ENCODE measurements at places on chromosomes 12 and 14. TPM values are rescaled to one million over a fixed set of nuclear protein-coding genes. Genes with fewer than 3 reads are reported as not detected.

P2RX7 gene
- total RNA-seq, result 3.4 TPM

DNAI7 gene
- total RNA-seq, result 2.5 TPM

NID2 gene
- total RNA-seq, result 6.9 TPM

LTB4R2 gene
- 2.2 TPM for total RNA-seq

TPPP2 gene
- total RNA-seq, result not detected

TRIP11 gene
- 39.4 TPM for total RNA-seq

PZP gene
- not detected for total RNA-seq

DAO gene
- total RNA-seq, result not detected

ACACB gene
- 9.7 TPM for total RNA-seq

C12orf57 gene
- total RNA-seq, result 295 TPM

SOAT2 gene
- not detected for total RNA-seq

PPP1R36 gene
- total RNA-seq, result not detected

SERPINA10 gene
- total RNA-seq, result not detected

CCDC177 gene
- 8.8 TPM for total RNA-seq

RNASE4 gene
- total RNA-seq, result 2.2 TPM

LMO3 gene
- 492 TPM for total RNA-seq

CDK4 gene
- total RNA-seq, result 55.4 TPM

PDZRN4 gene
- total RNA-seq, result 59.5 TPM

GRIP1 gene
- 98.6 TPM for total RNA-seq

CDC42BPB gene
- 142 TPM for total RNA-seq

CFAP251 gene
- 13.1 TPM for total RNA-seq

MUCL1 gene
- total RNA-seq, result not detected

ADGRD1 gene
- 4.1 TPM for total RNA-seq

TCL1B gene
- not detected for total RNA-seq
